ENCODE measurements at places on chromosomes 12 and 14.

DNA sequence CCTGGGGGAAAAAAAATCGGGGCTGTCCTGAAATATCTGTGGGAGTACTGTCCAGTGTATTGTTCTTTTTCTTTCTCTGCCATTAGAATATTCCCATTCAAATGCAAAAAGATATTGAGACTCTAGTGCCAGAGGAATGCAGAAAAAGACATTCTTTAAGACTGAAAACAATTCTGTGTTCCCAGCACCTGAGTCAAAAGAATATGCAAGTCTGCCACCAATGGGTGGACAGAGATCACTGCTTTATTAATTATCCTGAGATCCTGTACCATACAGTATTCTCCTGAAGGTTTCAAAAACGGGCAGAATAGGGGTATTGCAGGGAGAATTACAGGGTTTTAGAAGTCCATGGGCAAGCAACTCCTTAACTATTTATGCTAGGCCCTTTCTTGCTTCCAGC, 361.8 kb downstream of the C12orf50 start:
- DNase-seq, result no peak

DNA sequence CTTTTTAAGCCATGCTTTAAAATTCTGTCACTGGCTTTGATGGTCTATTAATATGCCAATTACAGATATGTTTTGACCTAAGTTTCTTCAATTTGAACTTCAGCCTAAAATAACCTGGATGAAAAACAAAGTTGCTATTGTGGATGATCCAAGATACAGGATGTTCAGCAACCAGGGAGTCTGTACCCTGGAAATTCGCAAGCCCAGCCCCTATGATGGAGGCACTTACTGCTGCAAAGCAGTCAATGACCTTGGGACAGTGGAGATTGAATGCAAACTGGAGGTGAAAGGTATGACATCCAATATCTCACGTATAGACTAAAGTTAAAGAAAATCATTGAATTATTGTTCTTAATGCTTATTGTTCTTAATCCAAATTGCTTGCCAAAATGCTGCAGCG, 17.2 kb upstream of the CHPT1 start:
- no peak for DNase-seq

DNA sequence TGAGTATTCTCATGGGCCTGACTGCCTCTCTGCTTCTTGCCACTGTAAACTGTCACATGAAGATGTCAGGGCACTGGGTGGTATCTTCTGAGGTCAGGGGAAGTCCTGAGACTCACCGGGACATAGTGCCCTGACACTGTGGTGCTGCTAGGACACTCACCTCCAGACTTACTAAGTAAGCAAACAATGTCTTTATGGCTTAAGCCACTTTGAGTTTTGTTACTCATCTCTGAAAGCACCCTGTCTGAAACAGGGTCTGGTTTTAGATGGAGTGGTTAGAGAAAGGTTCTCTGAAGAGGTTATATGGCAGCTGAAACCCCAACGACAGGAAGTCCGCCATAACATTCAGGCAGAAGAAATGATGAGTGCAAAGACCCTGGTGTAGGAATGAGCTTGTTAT, 22.7 kb downstream of the GPR19 start:
- no peak for DNase-seq

DNA sequence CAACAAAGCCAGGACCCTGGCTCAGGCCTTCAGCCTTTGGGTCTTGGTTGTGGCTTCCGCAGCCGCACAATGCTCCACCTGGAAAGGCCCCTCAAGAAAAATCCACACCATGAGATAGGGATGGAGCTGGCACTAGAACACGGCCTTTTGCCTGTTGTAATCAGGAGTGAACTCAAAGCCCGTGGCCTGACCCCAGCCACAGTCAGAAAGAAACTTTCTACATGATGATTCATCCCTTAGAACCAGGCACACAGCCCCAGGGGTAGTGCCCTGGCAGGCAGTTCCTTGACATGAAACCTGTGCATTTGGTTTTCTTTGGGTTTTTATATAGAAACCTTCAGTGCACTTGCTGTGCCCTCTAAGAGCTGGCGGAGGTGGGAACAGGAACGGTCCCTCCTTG, 5.1 kb downstream of the CLMN start:
- DNase-seq, result no peak

GRCh38 chr12:20374795-20375194, 6.5 kb downstream of the PDE3A start:
- DNase-seq, result no peak

GRCh38 chr14:56294128-56294527, 175.9 kb downstream of the PELI2 start:
- no peak for DNase-seq

All from H9 (cell line).